Lung microvascular endothelial cell (primary cell): ENCODE measurements at places on chromosomes 2 and 18.

GRCh38 chr2:122077771-122078170 is 322.3 kb downstream of the TSN start:
- DNase-seq: no peak

DNA sequence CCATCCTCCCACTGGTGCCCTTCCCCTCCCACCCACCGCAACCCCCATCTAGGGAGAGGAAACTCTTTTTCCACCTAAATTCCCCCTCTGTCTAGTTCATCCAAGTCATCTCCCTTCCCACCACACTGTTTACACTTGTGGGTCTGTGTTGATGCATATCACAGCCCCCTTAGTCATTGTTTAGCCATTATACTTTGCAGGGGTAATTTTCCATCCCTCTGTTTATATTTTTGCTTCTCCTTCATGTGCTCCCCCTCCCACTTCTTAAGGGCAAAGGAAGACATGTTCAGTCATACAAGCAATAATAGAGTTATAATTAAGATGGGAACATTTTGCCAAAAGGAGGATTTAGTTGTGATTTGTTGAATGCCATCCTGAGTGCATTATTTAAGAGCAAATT is 187.8 kb upstream of the TNP1 start:
- no peak for DNase-seq

DNA sequence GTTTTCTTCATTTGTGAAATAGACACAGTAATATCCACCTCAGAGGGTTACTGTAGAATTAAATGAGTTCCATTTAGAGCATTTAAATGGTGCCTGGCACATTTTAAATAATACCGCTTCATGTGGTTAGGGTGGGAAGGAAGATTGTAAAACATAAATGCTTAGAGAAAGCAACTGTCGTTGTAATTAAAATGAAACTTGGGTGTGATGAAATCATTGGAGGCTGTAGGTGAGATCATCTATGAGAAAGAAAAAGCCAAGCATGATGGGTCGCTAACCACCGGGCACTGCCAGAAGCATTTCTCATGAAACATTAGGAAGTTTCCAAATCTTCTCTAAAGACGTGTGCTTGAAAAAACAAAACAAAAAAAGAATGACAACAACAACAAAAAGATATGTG is 8.2 kb upstream of the SLC39A10 start:
- DNase-seq: no peak

DNA sequence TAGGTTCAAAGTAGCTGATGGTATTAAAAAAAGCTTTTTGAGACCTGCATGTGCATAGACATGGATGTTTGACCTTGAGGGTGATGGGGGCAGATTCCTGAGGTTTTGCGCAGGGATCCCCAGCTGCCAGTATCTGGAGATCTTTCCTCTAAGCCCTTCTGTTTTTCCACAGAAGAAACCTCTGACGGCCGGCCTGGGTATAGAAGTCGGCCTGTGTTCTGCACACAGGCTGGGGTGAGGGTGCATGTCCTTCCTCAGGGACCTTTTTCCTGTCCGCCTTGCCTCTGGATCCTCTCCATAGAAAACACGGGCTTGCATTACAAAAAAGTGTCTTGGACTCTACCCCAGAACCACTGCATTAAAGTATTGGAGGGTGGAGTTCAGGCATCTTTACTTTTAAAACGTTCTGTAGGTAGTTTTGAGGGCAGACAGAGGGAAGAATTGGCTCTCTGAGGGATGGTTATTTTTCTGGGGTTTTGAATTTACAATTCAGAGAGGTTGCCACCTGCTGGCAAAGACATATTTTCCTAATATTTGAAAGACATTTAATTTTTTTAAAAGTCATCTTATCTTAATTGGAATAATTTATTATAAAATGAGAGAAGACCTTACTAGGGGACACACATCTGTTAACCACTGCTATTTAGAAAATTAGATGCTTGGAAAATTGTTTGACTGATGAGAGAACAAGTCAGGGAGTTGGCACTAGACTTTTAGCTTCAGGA is 350.6 kb downstream of the DCDC2C start:
- peak; percentile 27 for DNase-seq

DNA sequence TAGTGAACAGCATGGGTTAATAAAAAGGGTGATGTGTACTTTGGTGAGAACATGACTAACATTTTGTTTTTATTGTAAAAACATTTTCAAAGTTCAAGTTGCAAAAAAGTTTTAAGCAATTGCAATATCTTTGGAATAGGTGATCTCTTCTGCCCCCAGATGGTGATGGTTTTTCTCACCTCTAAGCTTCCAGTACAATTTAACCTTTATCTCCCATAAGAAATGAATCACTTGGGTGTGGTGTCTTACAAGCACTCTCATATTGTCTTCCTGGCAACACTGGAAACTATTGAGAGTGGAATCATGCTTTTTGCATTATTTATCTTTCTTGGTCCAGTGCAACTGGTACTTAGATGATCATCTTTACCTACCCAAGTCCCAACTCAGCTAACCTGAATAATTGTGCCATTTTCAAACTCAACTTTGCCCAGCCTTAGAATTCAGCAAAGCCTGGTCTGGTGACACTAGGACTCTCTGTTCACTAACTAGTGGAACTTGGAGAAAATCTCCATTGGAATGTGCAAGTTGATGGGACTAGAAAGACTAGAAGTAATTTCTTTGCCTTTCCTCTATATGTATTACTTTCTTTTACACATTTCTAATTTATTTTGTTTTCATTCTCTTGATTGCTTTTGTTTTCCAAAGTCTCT is 964.7 kb upstream of the ZEB2 start:
- DNase-seq: peak; percentile 26

DNA sequence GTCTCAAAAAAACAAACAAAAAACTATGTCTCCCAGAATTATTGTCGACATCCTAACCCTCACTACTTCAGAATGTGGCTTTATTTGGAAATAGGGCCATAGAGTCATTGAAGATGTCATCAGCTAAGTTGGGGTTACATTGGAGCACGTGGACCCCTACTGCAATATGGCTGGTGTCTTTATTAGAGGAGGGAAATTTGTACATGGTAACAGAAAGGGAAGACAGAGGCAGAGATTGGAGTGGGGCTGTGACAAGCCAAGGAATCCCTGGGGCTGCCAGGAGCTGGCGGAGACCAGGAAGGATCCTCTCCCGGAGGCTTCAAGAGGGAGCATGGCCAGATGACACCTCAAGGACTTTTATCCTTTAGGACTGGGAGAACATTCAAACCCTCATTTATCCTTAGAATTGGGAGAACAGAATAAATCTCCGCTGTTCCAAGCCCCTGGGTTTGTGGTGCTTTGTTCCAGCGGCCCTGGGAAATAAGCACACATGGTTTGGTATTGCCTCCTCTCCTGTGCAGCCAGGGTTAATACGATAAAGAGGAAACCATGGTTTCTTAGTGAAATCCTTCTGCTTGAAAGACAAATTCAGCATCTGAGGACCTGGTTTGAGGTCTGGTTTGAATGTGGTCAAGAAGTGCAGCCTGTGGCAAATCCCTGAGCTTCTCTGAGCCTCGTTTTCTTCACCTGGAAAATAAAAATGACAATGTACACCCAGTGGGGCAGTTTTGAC is 184.7 kb downstream of the MYCN start:
- DNase-seq: no peak
